Activated CD4-positive, alpha-beta T cell treated with anti-CD3 and anti-CD28 coated beads, Interleukin-2, amount 10 ng/mL, durations not matched to agents 24 days and 14 days (primary cell): ENCODE measurements at places on chromosomes 5 and 9.

GRCh38 chr9:36036780-36037548 is at the start of gene RECK:
RECK (plus strand) TSS chr9:36036913; CDS start chr9:36036999, 86 bp downstream.
- H3K27me3 ChIP-seq = peaks cover 15% of the 10 kb centered on the region
- H3K36me3 ChIP-seq = peaks cover 2% of the 10 kb centered on the region
- H3K4me3 ChIP-seq = peak within 1 kb of the TSS; percentile 97
- peak within 1 kb of the TSS; percentile 89 for H3K27ac ChIP-seq
- peaks cover 31% of the 10 kb centered on the region for H3K4me1 ChIP-seq

GRCh38 chr9:14936491-14936890 is 26.3 kb upstream of the FREM1 start:
- no peaks in the 10 kb centered on the region for H3K4me1 ChIP-seq
- no peak overlapping the region for H3K4me3 ChIP-seq
- H3K36me3 ChIP-seq = no peaks in the 10 kb centered on the region
- no peak for DNase-seq
- peaks cover 6% of the 10 kb centered on the region for H3K27me3 ChIP-seq

DNA sequence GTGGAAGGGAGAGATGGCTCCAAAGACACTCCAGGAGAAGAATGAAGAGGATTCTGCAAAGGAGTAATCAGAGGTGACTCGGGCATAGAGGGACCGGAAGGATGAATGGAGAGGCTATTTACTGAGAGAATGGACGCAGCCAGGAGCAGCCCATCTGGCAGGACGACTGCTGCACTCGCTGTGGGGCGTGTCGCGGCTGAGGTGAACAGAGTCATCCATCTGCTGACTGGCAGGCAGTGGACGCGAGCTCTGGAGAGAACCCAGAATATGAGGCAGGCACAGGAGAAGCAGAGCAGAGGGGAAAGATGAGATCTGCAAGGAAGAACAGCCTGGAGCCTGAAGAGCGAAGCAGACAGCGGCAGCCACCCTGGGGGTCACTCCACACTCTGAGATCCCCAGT is 16.4 kb downstream of the FGF1 start:
- H3K36me3 ChIP-seq = no peaks in the 10 kb centered on the region
- DNase-seq = no peak
- H3K27ac ChIP-seq = no peak overlapping the region
- no peak overlapping the region for H3K4me3 ChIP-seq
- H3K4me1 ChIP-seq = no peaks in the 10 kb centered on the region

DNA sequence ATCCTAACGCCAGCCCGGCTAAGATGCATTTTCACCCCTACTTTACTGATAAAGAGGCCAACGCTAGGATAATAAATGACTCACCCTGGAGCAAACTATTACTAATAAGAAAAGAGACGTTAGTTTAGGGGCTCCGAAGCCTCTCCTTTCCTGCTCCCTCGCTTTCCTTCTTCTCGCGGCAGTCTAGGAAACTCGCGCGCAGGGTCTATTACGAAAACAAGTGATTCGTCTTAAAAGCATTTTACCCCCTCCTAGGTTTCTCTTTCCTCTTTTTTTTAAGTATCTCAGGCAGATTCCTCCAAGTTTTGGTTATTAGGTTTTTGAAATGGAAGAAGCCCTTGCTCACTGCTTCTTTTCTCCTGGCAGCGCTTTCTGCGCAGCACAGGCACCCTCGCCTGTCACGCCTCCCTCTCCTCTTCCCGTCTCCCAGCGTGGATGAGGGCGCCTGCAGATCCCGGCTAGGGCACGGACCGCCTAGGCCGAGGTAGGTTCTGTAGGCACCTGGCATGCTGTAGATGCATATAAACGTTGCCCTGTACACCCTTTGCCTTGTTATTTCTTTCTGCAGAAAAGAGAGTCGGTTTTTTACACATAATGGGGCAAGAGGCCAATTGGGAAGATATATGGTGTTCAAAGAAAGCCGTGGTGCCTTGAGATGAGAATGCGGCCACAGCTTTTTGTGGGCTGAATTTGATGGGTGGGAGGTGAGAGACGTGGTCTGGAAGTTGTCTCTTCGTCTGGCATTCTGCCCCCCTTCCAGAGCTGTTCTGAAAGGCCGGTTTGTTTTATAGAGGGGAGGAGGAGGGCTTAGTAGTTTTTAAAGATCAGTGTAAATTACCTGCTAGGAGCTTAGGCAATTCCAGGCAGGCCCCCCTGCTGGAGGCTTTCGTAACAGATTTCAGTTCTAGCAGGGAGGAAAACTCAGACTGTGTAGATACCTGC is 983 bp downstream of the GCNT1 start:
- H3K27me3 ChIP-seq = no peaks in the 10 kb centered on the region
- peak overlapping the region; percentile 92 for H3K4me3 ChIP-seq
- DNase-seq = peak; percentile 65
- H3K4me1 ChIP-seq = peaks cover 27% of the 10 kb centered on the region
- H3K27ac ChIP-seq = peak overlapping the region; percentile 88

GRCh38 chr5:137310051-137310730 is 188.9 kb downstream of the SPOCK1 start:
- H3K27me3 ChIP-seq = peaks cover 2% of the 10 kb centered on the region
- no peak for DNase-seq
- no peaks in the 10 kb centered on the region for H3K4me1 ChIP-seq
- H3K36me3 ChIP-seq = no peaks in the 10 kb centered on the region
- no peak overlapping the region for H3K27ac ChIP-seq

- no peaks in the 10 kb centered on the region for H3K27me3 ChIP-seq
- peak overlapping the region; percentile 86 for H3K27ac ChIP-seq
- peaks cover 57% of the 10 kb centered on the region for H3K4me1 ChIP-seq
- peak overlapping the region; percentile 71 for H3K4me3 ChIP-seq
- peaks cover 33% of the 10 kb centered on the region for H3K36me3 ChIP-seq
Observed at GRCh38 chr5:80134876-80135275, 99.7 kb downstream of the THBS4 start.

- no peaks in the 10 kb centered on the region for H3K27me3 ChIP-seq
- no peak overlapping the region for H3K4me3 ChIP-seq
- no peak overlapping the region for H3K27ac ChIP-seq
- no peak for DNase-seq
Observed at GRCh38 chr5:37889612-37890317, 49.9 kb upstream of the GDNF start.

GRCh38 chr9:95049761-95050160 is 267.7 kb downstream of the FANCC start:
- peaks cover 31% of the 10 kb centered on the region for H3K27me3 ChIP-seq
- no peak overlapping the region for H3K4me3 ChIP-seq
- peaks cover 4% of the 10 kb centered on the region for H3K36me3 ChIP-seq
- H3K27ac ChIP-seq = no peak overlapping the region
- no peak for DNase-seq

DNA sequence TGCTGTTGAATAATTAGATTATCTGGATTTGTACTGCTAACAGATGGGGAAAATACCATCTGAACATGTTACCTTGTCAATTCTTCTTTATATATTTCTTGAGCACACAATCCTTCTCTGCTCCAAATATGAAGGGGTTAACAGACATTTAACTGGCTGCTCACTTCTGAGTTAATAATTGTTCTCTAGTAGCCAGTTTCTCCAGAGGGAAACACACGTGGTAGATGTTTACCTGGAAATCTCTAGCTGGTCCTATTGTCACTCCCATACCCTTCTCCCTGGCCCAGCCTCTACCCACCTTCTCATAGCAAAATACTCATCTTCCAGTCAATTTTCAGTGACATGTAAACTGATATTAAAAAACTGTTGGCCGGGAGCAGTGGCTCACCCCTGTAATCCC is 101.5 kb upstream of the ZNF462 start:
- H3K4me3 ChIP-seq = no peak overlapping the region
- DNase-seq = no peak
- no peaks in the 10 kb centered on the region for H3K27me3 ChIP-seq
- no peaks in the 10 kb centered on the region for H3K4me1 ChIP-seq

DNA sequence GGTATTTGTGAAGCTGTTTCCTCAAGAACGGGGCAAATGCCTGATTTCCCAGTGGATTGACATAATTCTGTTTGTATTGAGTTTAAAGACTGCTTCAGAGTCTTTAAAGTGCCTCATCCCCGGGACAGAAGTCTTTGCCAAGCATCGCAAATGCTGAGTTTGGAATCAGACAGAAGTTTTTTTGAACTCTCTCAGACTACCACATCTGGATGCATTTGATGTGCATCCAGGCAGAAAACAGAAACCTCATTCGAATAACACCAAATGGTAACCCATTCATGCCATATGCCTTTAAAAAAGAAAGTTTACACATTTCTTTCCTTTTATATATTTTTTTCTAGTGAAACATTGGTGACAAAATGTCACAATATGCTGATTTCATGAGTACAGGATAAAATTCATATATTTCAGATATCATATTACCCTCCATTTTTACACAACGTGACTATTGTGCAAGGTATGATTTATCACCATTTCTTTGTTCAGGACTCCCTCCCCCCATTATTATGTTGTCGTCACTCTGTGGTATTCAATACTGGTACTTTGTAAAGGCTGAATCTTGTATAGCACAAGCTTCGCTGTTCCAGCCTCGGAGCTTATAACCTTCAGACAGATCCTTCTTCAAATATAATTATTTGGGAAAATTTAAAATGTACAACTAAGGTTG is 91.1 kb downstream of the ZNF608 start:
- peaks cover 17% of the 10 kb centered on the region for H3K27me3 ChIP-seq
- no peak overlapping the region for H3K27ac ChIP-seq
- H3K36me3 ChIP-seq = no peaks in the 10 kb centered on the region
- DNase-seq = no peak

DNA sequence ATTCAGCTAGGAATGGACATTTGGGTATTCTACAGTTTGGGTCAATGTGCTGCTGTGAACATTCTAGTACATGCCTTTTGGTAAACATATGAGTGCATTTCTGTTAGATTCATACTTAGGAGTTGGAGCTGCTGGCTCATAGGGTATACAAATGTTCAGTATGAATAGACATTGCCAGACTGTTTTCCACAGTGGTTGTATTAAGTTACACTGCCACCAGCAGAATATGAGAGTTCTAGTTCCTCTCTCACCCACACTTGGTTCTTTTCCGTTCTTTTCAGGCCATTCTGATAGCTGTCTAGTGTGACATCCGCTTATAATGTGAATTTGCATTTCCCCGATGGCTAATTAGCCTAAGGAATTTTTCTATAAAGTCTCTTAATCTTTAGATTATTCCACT is 25.0 kb downstream of the STOM start:
- peaks cover 41% of the 10 kb centered on the region for H3K36me3 ChIP-seq
- no peak overlapping the region for H3K27ac ChIP-seq
- no peak overlapping the region for H3K4me3 ChIP-seq
- no peaks in the 10 kb centered on the region for H3K27me3 ChIP-seq
- H3K4me1 ChIP-seq = peaks cover 9% of the 10 kb centered on the region
- DNase-seq = no peak

GRCh38 chr5:73286896-73287295 is 113.9 kb downstream of the TMEM174 start:
- no peaks in the 10 kb centered on the region for H3K36me3 ChIP-seq
- H3K4me3 ChIP-seq = no peak overlapping the region
- no peak for DNase-seq
- H3K27ac ChIP-seq = no peak overlapping the region
- peaks cover 31% of the 10 kb centered on the region for H3K27me3 ChIP-seq

DNA sequence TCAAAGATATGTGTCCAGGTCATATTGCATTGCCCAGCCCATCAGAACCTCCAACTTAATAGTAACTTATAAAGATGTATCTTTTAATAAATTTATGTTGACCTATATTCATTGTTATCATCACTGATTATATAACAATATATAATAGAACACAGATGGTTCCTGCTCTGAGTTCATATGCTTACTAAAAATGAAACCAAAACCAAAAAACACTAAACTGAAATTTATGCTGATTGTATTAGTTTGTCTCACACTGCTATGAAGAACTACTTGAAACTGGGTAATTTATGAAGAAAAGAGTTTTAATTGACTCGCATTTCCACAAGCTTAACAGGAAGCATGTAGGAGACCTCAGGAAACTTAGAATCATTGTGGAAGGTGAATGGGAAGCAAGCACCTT is 462.5 kb upstream of the TYRP1 start:
- H3K27ac ChIP-seq = no peak overlapping the region
- no peak overlapping the region for H3K4me3 ChIP-seq
- H3K27me3 ChIP-seq = no peaks in the 10 kb centered on the region
- no peaks in the 10 kb centered on the region for H3K36me3 ChIP-seq

- DNase-seq = no peak
- peaks cover 10% of the 10 kb centered on the region for H3K4me1 ChIP-seq
- H3K27ac ChIP-seq = no peak overlapping the region
- peaks cover 9% of the 10 kb centered on the region for H3K27me3 ChIP-seq
Observed at GRCh38 chr5:87015901-87016300, 251.8 kb upstream of the RASA1 start.

DNA sequence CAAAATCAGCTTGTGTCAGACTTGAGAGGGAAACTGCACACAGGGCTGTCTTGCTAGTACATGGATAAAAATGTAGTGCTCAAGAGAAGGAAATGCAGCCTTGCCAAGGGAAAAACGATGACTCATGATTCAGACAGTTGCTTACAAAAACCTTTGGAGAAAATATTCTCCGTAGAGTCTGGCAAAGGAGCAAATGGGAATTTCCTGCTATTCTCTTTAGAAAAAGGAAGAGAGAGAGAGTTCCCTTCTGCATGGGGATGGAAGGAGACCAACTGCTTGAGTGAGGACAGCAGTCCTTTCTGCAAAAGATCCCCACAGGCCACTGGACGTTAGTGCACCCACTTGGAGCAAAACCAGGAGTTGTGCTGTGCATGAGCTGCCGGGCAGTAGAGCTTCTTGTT is 7.6 kb downstream of the IFNB1 start:
- H3K4me3 ChIP-seq = no peak overlapping the region
- peaks cover 21% of the 10 kb centered on the region for H3K27me3 ChIP-seq
- no peak for DNase-seq
- H3K27ac ChIP-seq = no peak overlapping the region
- peaks cover 2% of the 10 kb centered on the region for H3K4me1 ChIP-seq
- H3K36me3 ChIP-seq = no peaks in the 10 kb centered on the region

- H3K4me3 ChIP-seq = no peak overlapping the region
- no peak for DNase-seq
- peaks cover 8% of the 10 kb centered on the region for H3K4me1 ChIP-seq
- H3K27ac ChIP-seq = no peak overlapping the region
- no peaks in the 10 kb centered on the region for H3K36me3 ChIP-seq
- peaks cover 3% of the 10 kb centered on the region for H3K27me3 ChIP-seq
Observed at GRCh38 chr5:127088251-127088650, 14.9 kb upstream of the C5orf63 start.

DNA sequence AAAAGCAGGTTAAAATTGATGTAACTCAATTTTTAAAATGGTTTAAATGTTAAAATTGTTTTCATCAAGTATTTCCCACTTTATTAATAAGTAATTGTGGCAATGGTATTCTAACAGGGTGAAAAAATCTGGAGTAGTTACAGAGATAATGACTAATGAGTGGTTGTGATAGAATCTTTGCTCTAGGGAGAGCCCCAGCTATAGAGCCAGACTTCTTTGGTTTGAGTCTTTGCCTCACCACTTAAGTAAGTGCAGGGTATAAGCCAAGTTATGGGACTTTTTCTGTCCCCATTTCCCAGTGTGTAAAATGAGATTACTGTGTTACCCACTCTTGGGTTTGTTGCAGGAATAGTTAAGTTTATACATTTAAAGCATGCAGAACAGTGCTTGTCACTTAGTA is 158.1 kb downstream of the FER start:
- no peak overlapping the region for H3K27ac ChIP-seq
- peaks cover 2% of the 10 kb centered on the region for H3K27me3 ChIP-seq
- no peak for DNase-seq
- no peaks in the 10 kb centered on the region for H3K4me1 ChIP-seq

- no peaks in the 10 kb centered on the region for H3K36me3 ChIP-seq
- H3K4me1 ChIP-seq = no peaks in the 10 kb centered on the region
- no peak overlapping the region for H3K27ac ChIP-seq
- H3K4me3 ChIP-seq = no peak overlapping the region
- DNase-seq = no peak
- peaks cover 28% of the 10 kb centered on the region for H3K27me3 ChIP-seq
Observed at GRCh38 chr5:1931604-1932231, 49.0 kb upstream of the IRX4 start.

GRCh38 chr9:70113403-70114022 is 69.9 kb downstream of the MAMDC2 start:
- DNase-seq = peak; percentile 69
- no peaks in the 10 kb centered on the region for H3K36me3 ChIP-seq
- peaks cover 13% of the 10 kb centered on the region for H3K27me3 ChIP-seq
- H3K4me3 ChIP-seq = no peak overlapping the region
